ENCODE measurements at places on chromosomes 3 and 15.

DNA sequence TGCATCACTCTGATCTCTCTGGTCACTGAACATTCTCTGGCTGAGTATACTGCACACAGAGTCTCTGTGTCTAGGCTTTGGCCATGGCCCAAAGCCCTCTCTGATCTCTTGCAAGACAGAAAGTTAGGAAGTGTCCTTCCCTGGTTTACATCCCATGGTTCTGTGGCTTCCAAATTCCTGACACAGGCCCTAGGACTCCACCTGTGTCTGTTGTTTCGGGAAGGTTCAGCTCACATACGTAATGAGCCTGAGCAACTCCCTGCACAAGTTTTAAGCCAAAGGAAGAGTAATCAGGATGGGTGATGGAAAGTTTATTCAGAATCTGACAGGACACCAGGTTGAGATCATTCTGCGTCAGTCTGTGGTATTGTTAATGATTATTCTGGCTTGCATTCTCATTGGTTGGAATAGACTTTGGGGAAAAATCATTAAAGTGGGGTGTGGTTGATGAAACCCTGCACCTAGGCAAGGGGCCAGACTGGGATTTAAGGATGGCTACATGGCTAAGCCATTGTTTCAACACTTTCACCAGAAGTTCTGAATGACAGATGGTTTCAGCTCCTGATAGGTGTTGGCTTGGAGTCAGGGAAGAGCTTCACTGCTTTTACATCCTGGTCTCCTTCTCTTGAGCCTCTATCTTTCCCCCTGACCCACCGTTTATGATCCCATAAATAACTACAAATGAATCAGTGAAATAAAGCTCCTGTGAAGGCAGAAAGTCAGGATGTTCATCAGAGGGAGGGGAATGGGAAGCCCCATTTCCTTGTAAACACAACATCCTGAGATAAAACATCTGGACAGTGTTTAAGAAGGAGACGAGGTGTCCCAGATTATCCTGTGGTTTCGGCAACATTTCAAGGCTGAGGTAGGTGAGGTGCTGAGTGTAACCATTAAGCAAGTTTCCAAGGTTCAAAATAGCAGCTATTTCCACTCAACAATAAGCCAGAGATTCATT is 14.1 kb downstream of the LCMT2 start:
- no peak for DNase-seq

DNA sequence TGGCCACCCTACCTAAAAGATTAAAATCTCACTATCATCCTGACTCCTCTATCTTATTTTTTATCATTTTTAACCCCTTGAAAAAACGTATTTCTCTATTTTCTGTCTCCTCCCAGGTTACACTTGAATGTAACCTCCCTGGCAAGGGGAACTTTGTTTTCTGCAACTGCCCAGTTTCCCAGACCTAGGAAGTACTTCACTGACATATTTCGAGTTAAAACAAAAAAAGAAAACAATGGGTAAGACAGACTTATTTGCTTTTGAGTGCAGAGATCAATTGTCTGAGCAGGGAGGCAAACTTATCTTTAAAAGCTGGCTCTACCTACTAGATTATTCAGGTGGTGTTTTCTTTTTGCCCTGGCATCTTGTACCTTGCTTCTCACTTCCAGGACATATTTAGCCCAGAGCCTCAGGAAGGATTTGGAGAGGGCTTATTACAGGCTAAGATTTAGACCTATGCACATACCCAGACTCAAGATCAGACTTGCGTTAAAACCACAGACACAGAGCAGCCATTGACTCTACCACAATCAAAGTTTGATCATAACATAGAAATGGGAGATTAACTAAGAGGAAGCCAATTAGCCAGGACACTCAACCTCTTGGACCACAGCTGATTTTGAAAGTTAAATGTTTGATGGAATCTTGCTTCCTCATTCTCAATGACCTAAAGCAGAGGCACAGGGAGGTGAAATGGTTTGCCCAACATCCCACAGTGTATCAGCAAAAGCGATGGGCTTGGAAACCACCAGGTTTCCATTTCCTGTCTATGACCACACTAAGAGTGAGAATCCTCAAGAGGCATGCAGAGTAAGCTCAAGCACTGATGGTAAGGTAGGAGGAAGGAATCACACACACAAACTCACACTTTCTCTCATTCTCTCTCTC is 169.5 kb upstream of the THBS1 start:
- no peak for DNase-seq

DNA sequence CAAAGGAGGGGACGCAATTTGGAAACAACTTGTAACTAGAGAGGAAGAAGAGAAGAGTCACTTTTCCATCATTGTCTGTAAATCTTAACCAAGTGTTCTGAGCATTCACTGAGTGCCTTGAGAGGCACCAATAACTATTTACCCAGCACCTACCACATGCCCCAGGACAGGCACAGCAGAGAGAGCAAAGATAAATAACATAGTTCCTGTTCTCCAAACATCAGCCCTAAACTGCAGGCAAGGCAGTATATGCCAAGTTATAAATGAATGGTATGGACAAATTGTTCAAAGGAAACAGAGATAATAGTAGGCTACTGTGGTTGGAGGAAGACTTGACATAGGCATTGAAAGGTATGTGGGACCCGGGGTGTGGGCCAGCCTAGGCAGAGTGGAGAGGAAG is 45.6 kb downstream of the ITGB5 start:
- DNase-seq = no peak

DNA sequence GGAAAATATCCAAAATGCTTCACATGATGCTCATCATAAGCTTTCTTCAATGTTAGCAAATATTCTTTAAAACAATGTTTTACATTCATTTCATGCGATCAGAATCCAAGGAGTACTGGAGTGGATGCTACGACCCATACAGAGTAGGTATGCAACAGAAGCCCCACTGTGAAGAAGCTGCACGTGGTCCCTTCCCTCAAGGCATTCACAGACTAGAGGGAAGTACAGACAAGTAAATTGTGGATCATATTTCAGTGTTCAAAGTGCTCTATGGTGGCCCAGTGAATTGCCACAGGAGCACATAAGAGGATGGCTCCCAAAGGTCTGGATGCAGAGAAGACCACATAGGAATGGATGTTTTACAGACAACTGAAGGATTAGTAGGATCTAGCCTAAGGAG is 789.9 kb downstream of the IGSF11 start:
- no peak for DNase-seq

- DNase-seq = no peak
Observed at GRCh38 chr3:18765662-18766061, 340.5 kb upstream of the SATB1 start.

DNA sequence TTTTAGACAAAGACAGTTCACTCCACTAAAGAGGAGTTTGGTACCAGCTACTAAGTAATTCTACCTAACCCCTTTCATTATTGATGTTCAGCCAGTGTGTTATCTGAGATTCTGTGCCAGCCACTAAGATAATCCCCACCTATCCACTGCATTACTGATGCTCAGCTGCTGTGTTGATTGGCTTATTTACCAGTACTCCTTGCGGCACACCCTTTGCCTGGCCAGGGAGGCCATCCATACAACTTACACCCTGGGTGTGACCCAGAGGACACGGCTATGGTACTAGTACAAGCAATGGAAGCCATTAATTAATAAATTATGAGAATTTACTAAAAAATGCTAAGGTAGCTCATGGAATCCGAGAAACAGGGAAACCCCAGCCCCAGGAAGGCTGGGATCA is 290.7 kb upstream of the CTNNB1 start:
- DNase-seq = no peak

- DNase-seq = no peak
Observed at GRCh38 chr3:197149-197827, 725 bp downstream of the CHL1 start.

GRCh38 chr15:70156671-70157271 is 59.1 kb upstream of the TLE3 start:
- DNase-seq = no peak

- no peak for DNase-seq
Observed at GRCh38 chr3:128339491-128340012, 127.1 kb downstream of the DNAJB8 start.

- DNase-seq = no peak
Observed at GRCh38 chr3:179083977-179084376, 12.4 kb upstream of the ZMAT3 start.

- no peak for DNase-seq
Observed at GRCh38 chr3:11755276-11755675, 91.4 kb downstream of the TAMM41 start.

DNA sequence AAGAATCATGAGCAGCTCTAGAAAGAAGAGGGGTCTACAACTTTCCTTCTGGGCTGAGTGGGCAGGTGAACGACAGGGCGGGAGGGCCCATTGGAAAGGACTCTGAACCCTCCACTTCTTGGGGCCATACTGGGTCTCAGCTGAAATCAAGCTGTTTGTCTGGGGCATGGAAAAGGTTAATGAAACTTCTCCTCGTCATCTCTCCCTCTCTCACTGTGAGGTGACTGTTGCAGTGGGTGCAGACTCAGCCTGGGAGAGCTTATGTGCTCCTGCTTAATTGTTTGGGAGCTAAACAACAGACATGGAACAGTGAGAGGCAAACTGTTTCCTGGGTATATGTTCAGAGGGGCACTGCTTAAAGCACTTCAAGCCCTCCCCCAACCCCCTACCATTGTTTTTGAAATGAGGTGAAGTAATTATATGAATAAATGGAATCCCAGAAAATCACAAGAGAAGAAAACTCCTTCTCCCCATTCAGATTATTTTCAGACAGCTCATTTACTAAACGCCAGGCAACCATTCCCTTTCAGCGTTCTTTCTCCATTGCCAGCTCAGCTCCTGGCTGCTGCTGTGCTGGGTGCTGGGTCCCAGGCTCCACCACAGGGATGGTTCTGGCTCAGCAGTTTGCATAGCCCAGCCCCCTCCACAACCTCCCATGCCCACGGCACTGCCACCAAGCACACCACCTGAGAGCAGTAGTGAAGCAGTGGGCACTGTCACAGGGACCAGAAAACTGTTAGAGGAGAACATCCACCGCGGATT is 444.9 kb upstream of the TBL1XR1 start:
- DNase-seq = no peak

DNA sequence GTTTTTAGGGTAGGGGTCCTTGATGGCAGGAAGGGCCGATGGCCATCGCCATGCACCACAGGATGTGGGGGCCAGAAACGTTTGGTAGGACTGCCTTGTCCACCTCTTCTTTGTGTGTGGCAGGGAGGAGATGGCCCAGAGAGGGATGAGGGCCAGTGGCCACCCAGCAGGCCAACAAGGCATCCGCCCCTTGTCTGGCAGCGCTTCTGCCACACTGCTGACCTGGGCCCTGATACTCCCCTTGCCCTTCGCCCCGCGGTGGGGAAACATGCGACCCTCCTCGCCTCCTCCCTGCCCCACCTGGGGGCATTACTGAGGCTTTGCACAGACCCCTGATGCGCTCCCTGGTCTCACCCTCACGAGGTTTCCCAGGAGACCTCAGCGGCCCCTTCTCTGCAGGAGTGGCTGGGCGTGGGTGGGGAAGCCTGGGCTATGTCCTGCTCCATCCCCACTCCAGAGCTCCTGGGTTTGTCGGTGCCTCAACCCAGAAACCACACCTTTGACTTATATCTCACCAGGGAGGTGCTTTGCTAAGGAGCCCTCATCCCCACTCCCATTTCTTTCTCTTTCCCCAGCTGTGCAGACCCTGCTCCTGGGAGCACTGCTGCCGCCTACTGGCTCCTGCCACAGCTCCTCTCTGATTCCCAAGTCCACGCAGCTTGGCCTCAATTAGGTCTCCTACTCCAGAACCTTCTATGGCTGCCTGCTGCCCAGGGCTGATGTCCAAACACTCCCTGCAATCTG is 38.7 kb downstream of the FEM1B start:
- DNase-seq = no peak

DNA sequence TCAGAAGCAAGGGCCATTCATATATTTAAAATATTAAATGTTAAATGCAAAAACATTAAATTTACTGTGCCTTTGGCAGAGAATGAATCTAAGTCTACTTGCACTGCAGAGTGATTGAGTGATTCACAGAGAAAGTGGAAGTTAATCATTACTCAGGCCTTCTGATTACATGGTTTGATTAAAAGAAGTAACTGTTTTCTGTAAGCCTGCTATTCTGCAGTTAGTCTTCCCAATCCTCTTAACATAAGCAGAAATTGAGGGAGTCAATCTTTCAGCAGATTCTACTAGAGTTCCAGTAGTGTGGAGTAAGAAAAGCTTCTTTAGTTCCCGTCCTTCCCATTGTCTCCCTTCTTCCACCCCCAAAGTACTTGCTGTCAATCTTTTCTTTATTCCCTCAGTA is 1.5 kb downstream of the NLGN1 start:
- DNase-seq = no peak

DNA sequence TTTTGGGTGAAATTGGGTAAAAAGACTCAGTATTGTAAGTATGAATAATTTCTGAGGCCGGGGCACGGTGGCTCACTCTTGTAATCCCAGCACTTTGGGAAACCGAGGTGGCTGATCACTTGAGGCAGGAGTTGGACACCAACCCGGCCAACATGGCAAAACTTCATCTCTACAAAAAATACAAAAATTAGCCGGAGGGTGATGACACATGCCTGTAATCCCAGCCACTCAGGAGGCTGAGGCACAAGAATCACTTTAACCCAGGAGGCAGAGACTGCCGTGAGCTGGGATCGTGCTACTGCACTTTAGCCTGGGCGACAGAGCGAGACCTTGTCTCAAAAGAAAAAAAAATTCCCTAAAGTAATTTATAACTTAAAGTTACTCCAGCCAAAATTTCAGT is 162.2 kb downstream of the APBA2 start:
- no peak for DNase-seq

GRCh38 chr3:24372559-24373197 is 122.0 kb downstream of the THRB start:
- no peak for DNase-seq

DNA sequence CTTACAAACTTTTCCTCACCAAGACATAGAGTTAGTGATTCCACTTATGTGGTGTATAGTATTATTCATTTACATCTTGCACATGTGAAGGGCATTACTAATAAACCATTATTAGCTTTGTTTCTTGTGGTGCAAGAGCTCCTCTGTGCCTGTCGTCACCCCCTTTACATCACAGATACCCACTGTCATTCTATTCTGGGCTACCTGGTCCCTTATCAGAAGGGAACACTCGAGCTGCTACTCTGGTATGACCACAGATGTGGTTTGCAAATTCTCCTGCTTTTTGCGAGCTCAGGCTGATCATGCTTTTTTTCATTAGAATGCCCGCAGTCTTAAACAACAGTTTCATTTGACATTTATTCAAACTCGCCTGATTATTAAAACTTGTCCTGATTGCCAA is 13.9 kb upstream of the SENP2 start:
- no peak for DNase-seq

- no peak for DNase-seq
Observed at GRCh38 chr15:62888623-62889022, 153.9 kb upstream of the TPM1 start.

GRCh38 chr3:99721633-99722007 is 83.2 kb downstream of the COL8A1 start:
- no peak for DNase-seq

DNA sequence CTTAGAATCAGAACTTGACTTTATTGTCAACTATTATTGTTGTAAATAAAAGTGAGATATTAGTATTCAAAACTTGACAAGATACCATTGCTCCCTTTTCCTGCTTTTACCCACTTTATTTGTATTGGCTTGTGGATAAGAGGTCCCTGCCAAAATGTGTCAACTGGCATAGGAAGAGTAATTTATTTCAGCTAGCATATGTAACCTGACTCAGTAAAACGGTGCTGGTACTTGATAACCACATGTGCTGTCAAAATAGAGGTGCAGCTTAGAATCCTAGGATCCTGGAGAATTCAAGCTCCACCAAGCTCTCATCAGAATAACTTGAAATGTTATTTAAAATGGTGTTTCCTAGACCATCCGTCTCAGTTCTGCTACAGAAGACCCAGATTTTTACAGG is 90.2 kb upstream of the TGFBR2 start:
- DNase-seq = no peak

GRCh38 chr15:70164910-70165715 is 67.4 kb upstream of the TLE3 start:
- no peak for DNase-seq

GRCh38 chr3:124147946-124148345 is 156.0 kb upstream of the ROPN1 start:
- DNase-seq = no peak
